ENCODE measurements at places on chromosomes 2 and 18.
A peak's percentile ranks its signal among the peaks of the same experiment; 100 is the strongest.

DNA sequence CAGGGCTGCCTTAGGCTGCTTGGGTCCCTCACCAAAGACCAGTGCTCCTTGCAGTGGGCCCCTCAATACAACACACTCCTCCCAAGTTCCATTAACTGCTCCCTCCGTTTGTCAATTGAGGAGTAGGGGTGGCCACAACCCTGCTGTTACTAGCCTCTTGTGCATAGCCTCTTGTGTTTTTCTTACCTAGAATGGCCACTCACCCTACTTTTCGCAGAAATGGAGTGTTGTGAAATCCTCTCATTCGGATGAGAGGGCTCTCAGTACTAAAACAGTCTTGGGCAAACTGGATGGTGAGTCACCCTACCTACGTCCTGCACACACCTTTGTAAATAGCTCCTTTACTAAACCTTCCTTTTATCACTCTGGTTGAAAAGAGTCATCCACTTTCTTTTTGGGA, 253.9 kb downstream of the OSR1 start:
- DNase-seq = no peak

DNA sequence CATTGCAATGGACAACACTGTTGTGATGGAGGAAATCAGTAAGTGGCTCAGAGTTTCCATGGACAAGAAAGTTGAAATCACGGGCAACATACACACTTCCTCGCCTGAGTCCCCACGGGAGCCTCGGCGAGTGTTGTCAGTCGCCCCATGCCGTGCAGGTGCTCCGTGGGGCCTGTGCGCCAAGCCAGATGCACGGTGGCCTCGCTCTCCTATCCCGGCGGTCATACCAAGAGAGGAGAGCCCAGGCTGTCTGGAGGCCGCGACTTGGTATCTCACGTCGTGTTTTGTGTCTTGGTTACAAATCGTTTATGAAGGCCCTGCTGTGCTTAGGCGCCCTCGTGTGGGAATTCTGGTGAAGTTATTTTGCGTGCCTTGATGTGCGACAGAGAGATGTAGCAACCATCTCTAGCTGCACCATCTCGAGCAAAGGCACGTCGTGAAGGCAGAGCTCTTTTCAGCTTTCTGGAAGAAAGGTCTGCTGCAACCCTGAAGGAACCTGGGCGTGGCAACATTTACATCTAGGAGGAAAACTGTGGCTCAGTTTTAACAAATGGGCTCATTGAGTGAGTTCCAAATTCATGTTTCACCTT, 21.8 kb downstream of the ATG4B start:
- DNase-seq = peak; percentile 88

GRCh38 chr2:88016960-88017779, 823 bp upstream of the RNU2-63P start:
- DNase-seq = no peak

DNA sequence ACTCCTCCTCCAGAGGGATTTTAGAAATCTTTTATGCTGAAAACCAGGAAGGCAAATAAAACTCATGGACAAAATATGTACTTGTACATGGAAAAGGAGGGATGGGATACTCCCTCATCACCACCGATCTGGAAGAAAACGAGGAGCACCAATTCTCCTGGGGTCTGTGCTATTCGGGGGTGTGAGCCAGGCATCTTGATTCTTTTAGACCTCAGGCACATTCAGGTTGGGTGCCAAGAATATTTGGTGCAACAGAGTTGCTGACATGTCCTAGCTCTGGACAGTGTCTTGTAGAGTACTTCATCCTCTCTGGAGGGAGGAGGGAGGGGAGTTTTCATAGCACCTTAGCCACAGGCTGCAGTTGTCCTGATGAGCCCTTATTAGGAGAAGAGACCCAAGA, 163.0 kb downstream of the PRKCE start:
- DNase-seq = no peak

- no peak for DNase-seq
Observed at GRCh38 chr2:3630631-3631030, 27.4 kb upstream of the ALLC start.

GRCh38 chr2:31075941-31076590, 62.2 kb downstream of the GALNT14 start:
- DNase-seq = peak; percentile 9

DNA sequence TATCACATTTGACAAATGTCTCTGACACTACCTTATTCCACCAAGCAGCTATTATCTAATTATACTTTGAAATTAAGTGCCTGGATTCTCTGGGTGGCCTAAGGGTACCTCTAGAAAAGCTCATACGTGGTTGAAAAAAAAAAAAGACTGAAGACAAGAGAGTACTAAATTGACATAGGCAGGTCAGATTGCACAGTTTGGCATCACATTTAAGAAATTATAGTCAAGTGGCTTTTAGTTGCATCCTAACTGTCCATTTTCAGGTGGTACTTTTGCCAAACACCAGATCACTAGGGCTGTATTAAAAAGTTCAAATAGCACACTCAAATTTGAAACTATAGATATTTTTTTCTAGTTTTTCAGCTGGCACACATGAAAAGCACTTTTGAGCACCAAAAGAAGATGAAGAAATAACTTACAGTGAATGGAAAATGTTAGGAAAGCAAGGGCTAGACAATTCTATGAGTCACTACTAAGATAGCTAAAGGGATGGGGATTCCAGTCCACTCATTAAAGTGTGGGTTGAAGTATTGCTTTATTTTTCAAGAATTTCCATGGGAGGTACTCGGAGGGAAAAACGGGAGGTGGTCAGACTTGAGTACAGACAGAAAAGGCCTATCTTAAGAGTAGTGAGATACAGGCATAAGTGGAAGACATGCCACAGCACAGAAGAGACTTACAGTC, 106.5 kb upstream of the COL5A2 start:
- DNase-seq = peak; percentile 97

- no peak for DNase-seq
Observed at GRCh38 chr2:189406586-189407233, 34.6 kb upstream of the WDR75 start.
